ENCODE measurements at places on chromosomes 11 and 22.

DNA sequence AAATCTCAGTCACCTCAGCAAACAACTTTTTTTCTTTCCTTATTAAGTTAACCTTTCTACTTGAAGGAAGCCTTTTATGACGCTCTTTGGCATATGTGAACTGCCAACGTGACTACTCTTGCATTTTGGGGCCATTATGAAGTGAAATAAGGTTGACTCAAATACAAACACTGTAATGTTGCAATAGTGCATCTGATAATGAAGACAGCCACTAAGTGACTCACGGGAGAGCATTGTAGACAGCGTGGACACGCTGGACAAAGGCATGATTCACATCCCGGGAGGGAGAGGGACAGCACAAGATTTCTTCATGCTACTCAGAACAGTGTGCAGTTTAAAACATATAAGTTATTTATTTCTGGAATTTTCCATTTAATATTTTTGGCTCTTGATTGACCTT is 560.8 kb downstream of the ETS1 start:
- no peak for DNase-seq

DNA sequence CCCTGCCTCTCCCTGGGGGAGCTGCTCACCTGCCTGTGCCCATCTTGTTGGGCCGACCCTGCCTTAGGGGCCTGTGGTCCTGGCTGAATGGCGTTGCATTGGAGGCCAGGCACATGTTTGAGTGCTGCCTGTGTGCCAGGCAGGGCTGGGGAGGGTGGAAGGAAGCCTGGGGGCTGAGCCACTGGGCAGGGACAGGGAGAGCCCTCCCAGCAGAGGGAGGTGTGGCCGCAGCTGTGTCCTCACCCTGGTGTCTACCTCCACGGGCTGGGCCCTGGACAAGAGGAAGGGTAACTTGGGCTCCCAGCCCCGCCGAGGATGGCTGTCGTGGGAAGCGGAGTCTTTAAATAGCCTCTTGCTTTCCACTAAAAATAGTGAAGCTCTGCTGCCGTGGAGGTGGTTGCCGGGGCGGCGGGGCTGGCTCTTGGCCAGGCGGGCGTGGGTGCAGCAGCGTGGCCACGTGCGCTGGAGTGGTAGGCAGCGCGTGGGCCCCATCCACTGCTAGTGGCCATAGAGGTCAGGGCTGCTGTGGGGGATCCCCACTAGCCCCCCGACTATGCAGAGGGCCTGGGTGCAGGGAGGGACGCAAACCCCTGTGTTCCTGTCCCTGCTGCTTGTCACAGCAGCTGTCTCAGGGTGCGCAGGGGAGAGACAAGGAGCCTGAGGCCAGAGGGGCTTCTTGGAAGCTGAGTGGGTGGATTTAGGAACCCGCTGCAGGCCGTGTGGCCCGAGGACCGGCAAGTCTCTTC is 6.2 kb downstream of the ZDHHC8 start:
- DNase-seq, result no peak

GRCh38 chr11:9385327-9385899 is 961 bp downstream of the IPO7 start:
- DNase-seq, result no peak

GRCh38 chr11:34755671-34756070 is 134.8 kb downstream of the EHF start:
- DNase-seq, result no peak

- DNase-seq, result no peak
Measured at GRCh38 chr11:64208086-64208795, 1.7 kb downstream of the FERMT3 start.

DNA sequence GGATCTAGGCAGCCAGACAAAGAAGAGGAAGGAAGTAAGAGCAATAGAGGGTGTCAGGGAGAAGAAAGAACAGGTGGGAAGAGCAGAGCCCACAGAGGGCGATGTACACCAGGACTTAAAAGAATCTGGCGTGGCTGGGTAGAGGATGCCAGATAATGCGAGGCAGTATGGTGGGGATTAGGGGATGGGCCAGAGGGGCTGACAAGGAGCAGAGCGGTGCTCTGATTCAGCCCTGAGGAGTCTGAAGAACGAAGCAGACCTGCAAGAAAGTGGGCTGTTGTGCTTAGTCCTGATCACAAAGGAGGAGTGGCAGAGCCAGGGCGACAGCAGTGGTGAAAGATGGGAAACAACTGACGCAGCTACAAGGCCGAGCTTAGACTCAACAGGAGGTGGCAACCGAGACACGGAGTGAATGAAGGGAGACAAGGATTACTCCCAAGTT is 163.7 kb downstream of the LARGE1 start:
- no peak for DNase-seq

DNA sequence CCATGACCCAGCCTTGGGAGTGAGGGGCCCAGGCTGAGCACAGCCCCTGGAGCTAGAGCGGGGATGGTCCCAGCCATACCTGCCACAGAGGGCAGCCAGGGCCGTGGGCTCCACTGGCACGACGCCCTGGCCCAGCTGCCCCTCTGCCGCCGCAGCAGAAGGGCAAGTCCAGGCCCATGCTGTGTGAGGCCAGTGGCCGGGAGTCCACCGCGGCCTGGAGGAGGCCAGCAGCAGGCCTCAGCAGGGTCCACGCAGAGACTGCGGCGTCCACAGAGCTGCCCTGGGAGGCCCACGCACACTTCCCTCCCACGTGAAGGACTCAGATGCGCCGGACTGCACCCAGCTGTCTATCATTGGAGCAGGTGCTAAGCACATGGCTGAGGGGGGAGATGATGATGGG is 23.5 kb downstream of the MOB2 start:
- no peak for DNase-seq

GRCh38 chr11:11279956-11280689 is 72.9 kb downstream of the CSNK2A3 start:
- no peak for DNase-seq

GRCh38 chr11:116348226-116348625 is 424.6 kb downstream of the BUD13 start:
- no peak for DNase-seq

GRCh38 chr11:94521684-94522083 is 9.4 kb downstream of the C11orf97 start:
- DNase-seq, result no peak
